NCI-H1417 treated with DMSO at 0.1 percent for 48 hours (cell line): ENCODE measurements at places on chromosomes 1 and 21.

DNA sequence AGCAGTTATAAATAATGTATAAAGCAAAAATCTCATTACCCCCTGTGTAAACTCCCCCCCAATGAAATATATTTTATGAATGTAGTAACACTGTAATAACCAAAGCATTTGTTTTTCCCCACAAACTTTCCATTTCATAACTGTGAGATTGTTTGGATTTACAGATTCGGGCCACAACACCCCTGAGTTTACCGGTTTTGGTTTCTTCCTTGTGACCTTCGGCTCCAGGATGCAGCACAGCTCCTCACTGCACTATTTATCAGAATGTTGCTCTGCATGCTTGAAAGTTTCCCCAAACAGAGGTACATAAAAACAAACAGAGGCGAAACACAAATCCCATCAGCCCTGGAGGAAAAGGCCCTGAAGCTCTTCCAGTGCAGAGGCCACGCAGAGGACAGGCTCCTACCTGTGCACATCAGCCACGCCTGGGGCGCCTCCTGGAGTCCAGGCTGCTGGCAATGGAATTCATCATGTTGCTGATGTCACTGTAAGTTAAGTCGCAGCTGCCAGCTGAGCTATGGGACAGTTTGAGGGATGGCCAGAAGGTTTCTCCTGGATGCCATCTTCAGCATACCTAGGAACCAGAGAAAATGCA is 122.0 kb downstream of the LMO4 start:
- no peak for DNase-seq

DNA sequence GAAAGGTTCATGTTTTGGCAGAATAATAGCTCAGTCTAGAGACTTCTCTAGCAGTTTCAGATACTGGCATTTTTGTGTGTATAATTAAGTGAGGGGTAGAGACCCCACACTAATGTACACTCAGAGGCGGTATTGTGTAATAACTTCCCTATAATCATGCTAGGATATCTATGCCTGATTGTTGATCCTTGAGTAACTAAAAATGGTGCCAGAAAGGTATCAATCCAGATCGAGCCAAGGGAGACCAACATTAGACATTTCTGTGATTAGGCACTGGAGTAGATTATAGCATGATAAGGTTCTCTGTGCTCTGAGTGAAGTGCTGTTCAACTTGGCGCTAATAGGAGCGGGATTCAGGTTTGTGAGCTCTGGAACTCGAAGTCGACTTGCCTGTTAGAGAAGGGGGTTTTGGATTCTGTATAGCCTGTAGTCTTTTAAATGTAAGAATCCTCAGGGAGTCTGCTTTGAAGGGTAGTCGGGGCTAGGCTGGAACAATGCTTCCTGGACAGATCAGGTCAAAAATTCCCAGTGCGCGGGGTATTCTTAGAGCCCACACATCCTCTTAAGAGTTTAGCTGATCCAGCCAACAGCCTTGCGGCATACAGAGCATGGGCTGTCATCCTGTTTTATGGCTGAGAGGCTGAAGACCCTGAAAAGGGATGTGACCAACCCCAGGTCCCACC is 24.2 kb downstream of the MAN1C1 start:
- no peak for DNase-seq

- no peak for DNase-seq
Observed at GRCh38 chr1:216566641-216567205, 143.5 kb upstream of the USH2A start.

DNA sequence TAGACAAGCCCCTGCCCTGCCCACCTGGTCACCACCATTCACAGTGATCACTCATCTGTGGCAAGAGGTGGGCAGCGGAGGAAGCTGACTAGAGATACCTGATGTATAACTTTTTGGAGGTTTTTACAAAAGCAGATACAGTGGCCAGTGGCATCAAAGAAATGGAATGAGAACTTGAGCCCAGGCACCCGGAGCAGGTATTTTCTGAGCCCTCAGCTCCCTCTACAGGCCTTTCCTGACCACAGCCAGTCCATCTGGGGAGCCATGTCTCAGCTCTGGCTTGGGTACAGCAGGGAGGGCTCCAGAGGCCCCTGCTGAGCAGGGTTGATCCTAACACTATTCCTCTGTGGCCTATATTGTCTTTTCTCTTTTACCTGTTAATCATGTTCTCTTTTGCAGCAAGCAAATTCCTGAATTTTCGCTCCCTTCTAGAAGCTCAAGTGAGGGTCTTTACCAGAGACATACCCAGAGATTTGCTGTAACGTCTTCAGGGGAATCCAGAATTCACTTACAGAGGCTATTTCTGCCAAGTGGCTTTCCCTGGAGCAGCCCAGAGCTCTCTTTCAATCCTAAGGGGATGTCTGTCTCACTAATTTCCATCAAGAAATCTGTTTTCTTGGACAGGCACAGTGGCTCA is 27.3 kb downstream of the GPR157 start:
- DNase-seq = peak; percentile 8

DNA sequence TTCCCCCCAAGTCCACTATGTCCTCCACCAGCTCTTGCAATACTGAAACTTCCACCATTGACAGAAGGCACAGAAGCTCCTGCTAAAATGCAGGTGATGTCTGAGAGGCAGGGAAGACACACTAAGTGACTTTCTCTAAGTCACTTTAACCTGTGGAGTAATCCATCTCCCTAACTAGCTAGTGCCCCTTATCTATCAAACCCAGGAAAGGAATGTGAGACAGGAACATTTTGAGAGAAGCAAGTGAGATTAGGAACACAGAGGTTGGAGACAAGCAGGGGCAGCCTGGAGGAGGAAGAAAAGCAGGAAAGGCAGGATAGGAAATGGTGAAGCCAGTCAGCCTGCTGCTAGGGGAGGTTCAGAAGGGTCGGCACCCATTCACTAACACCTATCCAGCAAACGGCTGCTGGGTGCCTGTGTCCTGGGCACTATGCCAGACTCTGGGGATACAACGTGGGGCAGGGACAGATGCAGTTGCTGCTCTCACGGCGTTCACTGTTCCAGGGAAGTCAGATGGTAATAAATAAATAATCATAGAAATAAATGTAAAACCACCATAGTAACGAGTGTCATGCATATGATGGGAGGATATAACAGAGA is 7.0 kb downstream of the GPA33 start:
- DNase-seq = no peak

DNA sequence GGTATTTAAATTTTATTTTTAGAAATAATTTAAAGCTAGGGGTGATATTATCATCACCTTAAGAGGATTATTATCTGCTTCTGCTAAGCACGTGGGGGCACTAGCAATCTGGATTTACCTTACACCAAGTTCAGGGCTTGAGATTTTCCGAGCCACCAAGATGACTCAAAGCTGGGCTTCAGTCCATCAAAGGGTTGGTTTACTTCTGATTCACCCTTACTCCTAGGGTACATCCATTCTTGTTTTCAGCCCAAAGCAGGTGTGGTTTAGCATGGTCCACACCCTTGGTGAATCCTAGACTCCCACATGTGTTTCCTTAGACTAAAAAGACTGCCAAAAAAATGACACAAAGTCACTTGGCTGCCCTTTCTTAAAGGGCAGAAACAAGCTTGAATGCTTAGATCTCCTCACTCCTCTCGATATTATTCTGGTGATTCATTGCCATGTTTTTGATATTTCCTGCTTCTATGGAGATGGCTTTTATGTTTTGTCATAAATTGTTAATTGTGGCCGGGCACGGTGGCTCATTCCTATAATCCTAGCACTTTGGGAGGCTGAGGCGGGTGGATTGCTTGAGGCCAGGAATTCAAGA is 9.8 kb upstream of the PRSS38 start:
- no peak for DNase-seq

- DNase-seq = peak; percentile 5
Observed at GRCh38 chr1:172398970-172399755, 21.3 kb upstream of the C1orf105 start.

DNA sequence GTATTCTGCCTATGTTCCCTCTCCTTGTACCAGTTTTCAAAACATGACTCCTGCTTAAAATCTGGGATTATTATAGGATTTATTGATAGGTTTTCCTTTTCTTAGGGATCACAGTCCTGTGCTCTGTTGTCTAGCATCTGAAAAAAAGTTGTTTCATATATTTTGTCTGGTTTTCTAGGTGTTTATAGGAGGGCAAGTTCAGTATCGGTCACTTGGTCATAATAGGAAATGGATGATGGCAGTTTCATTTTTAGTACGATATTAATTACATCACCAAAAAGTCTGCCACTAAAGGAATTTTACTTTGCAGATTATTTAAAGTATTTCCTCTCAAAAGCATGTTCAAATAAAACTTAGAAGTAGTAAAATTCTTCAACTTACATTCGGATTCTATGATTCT is 94.4 kb downstream of the RASAL2 start:
- no peak for DNase-seq

GRCh38 chr1:63670164-63670563 is 77.0 kb downstream of the PGM1 start:
- DNase-seq = no peak

- no peak for DNase-seq
Observed at GRCh38 chr1:229286099-229286766, 15.3 kb downstream of the RAB4A start.

DNA sequence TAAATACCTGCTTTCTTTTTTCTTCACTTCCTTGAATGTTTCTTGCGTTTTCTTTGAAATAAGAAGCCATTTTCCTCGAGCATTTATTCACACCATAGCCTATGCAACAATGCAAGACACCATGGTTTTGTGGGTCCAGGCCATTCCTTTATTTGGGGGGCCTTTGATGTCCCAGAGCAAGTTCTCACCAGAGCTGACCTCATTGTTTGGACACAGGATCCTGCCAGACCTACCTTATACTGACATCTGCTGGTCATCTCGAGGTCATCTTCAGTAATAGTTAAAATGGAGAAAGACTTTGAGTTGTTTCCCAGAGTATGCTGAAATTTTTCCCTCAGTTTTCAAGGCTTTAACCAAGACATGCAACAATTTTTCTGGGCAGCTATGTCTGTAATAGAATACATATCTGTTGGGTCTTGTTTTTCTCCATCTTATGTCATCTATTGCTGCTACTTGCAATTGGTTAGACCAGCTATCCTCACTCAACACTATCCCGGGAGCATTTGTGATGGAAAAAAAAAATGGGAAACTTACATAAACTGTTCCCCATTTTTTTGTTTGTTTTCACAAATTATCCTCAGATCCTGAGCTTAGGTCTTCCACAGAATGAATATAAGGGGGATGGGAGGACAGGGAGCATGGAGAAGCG is 34.0 kb upstream of the BACE2 start:
- DNase-seq = no peak

GRCh38 chr1:3293563-3294080 is 160.8 kb upstream of the ARHGEF16 start:
- DNase-seq = no peak

- no peak for DNase-seq
Observed at GRCh38 chr1:200628223-200628881, 7.8 kb upstream of the KIF14 start.
